Stimulated activated naive B cell treated with anti-CD40 and anti-IgM and Interleukin-4, amounts not matched to agents 10 μg/mL and 1 μg/mL and 100 μg/mL, for 72 hours (primary cell): ENCODE measurements at places on chromosomes 12 and 14.

GRCh38 chr12:124506832-124507153 is 60.6 kb downstream of the NCOR2 start:
- no peak for DNase-seq

- no peak for DNase-seq
Observed at GRCh38 chr12:114729731-114730130, 45.8 kb upstream of the TBX3 start.

GRCh38 chr12:65894624-65895390 is 70.5 kb downstream of the HMGA2 start:
- no peak for DNase-seq

GRCh38 chr12:2854669-2855453 is 2.0 kb downstream of the TEX52 start:
- DNase-seq: no peak

DNA sequence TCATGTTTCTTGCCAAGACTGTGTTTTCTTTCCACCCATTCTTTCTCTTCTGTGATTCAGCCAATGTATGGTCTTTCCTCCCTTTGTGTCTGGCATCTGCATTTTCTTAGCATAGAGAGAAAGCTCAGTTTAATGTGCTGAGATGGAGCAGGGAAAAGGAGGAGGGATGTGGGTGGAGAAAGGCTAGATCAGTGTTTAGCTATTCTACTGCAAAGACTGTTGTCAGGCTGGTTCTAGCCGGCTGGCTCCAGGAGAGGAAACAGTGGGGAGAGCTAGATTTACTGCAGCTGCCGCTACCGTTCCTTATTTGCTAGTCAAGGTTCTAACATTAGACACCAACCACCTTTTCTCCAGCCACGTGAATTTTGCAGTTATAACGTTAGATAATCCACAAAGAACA is 5.2 kb upstream of the RIMKLB start:
- DNase-seq: no peak

GRCh38 chr14:77151918-77152588 is 10.5 kb upstream of the ZDHHC22 start:
- no peak for DNase-seq

DNA sequence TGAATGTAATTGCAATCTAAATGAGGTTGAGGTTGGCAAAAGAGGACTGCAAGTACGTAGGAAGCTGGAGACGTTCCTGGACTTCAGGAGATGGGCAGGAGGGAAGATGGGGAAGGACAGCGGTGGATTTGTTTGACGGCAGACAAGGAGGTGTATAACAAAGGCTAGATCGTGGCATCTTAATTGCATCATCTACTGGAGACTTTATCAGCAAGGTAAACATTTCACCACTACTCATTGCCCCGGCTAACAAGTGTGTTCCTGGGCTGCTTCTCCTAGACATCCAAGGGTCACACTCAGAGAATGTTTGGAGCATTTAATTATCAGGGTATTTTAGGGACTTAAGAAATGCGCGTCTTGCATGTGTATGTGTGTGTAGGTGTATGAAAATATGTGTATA is 128.5 kb downstream of the KCNK10 start:
- DNase-seq: no peak
